LNCaP clone FGC (cell line): ENCODE measurements at places on chromosomes 6 and 20.
A peak's percentile ranks its signal among the peaks of the same experiment; 100 is the strongest.

GRCh38 chr6:149436647-149437046 is 36.6 kb downstream of the SUMO4 start:
- no peak for DNase-seq

GRCh38 chr6:113980937-113981554 is 10.1 kb upstream of the HDAC2 start:
- no peak for DNase-seq

GRCh38 chr6:96436398-96436797 is 85.2 kb upstream of the UFL1 start:
- DNase-seq: no peak

- DNase-seq: peak; percentile 49
Observed at GRCh38 chr20:18496042-18496441, 983 bp downstream of the RBBP9 start.

DNA sequence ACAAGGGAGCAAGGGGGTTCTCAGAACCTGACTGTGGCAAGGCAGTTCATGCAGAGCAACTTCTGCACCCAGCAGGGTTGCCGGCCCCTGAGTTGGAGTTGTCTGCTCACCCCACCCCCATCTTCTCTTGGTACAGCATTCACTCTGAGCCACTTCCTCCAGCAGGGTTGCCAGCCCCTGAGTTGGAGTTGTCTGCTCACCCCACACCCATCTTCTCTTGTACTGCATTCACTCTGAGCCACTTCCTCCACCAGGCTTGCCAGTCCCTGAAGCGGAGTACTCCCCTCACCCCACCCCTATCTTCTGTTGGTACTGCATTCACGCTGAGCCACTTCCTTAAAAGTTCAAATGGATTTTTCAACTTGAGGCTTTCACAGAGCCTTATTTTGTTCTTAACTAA is 79.7 kb upstream of the SYNDIG1 start:
- DNase-seq: no peak

DNA sequence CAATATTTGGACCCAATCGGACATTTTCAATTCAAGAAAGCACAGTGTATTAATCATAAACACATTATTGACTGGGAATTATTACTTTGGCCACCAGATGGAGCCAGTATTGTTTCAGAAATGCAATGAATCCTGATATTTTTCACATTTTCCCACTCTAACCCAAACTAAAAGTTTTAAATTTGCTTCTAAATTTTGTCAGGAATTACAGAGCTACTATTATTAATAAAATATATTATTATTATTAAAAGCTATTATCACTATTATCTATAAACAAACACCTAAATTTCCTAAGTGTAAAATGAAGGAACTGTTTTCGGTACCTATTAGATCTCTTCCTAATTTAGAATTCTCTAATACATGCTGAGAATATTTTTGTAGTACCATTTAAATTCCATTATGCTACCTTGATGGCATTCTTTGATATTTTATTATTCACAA is 245.3 kb downstream of the OGFRL1 start:
- DNase-seq: no peak

DNA sequence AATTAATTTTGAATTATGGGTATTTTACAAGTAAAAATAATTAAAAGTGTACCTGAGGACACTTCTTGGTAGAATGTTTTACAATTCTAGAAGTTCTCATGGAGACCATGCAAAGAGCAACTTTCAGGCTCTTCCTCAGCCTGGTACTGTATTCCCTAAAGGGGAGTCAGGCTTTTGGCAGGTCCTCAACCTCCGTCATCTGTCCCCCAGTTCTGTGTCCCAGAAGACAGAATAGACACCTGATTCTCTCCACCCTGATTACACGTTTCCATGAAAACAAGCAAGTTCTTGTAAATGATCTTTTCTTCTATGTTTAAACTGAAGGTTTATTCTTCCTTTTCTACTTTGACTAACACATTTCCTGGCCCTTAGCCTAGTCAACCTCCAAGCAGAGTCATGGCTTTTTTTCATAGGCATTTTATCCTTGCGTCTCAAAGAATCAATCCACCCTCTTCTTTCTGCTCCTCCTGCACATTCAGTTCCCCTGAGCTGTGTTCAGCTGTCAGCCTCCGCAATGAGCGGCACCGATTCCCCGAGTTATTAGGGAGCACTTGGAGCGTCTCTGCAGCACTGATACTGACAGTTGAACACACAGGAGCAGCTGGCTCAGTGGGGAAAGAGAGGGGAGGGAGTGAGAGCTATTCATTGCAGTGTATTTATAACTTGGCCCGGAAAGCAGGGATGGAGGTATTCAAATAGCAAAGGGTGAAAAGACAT is 1082.4 kb upstream of the MAP3K7 start:
- no peak for DNase-seq

- DNase-seq: no peak
Observed at GRCh38 chr6:144543006-144543871, 258.1 kb downstream of the UTRN start.

DNA sequence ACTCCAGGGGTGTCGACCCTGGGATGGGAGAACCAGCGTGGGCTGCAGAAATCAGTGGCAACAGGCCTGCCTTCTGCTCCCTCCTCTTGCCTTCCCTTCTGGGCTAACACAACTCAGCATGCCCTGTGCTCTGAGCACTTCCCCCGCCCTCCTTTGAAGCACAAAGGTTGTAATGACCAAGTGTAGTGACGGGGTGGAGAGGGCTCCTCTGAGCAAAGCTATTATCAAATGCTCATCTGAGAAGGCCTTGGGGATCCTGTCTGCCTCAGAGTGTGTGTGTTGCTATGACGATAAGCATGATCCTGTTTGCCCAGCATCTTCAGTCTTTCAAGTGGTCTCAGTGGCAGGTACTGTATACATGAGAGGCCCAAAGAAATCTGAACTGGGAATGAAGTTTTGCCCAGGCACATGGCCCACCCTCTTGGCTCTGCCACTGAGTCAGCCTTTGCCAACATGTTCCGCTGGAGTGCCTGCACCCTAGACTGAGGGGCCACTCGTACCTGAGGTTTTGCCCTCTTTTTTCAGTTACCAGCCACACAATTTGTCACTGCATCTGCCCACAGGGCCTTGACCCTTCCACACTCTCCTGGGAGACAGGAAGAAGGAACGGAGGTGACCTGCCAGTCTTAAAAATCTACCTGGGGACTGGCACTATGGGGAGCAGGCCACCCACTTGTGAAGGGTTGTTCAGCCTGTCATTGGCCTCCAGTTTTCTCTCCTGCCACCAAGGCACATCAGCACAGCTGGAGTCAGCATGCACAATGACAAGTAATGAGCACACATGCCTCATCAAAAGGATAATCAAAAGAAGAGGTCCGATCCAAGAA is 74.5 kb downstream of the GFOD1 start:
- DNase-seq: no peak

DNA sequence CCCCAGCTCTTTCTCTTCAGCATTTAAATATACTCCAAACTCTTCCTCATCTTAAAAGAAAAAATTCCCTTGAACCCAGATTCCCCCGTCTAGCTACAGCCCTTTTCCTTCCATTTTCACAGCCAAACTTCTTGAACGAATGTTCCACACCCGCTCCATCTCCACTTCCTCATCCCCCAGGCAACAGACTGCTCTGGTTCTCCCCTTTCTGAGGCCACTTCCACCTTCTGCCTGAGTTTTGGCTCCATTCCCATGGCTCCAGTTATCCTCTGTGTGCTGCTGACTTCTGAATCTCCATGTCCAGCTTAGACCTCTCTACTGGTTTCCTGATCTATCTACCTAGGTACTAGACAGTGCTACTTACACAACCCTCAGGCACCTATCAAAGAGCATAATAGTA is 106.4 kb downstream of the RALGAPA2 start:
- no peak for DNase-seq

DNA sequence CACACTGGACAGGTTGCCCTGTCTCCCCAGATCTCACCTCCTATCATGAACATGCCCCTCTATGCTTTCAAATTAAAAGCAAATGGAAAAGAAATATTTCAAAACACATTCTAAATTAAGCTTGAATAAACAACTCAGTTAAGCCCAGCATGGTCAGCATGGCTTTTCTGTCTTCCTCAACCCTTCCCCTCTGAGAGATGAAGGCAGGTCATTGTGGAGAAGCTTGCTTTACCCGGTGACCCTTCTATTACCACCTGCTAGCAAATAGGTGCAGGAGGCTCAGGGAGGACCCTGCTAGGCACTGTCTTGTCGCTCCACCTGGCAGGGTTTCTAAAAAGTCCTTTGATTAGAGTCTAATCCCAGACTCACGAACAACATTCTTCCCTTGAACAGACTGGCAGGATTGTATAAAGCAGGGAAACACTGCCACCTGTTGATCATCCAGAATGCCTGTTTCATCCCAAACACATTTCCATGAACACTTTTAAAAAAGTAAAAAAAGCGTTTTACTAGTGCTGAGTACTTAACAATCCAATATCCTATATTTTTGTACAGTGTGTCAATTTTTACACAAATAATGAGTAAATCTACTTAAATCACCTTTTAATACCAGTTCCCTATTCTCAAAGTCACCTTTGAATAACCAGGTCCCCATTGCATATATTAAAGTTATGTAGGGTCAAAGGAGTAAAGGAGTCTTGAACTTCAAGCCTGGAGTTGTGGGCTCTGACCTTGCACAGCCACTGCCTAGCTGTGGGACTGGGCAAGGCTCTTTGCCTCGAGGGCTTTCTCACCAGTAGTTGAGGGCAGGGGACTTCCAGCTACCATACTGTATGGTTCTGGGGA is 75.5 kb downstream of the GPR6 start:
- peak; percentile 21 for DNase-seq

- no peak for DNase-seq
Observed at GRCh38 chr6:162234631-162235030, 492.9 kb downstream of the PRKN start.
